ENCODE measurements at places on chromosomes 6 and 20. TPM values are rescaled to one million over a fixed set of nuclear protein-coding genes. Genes with fewer than 3 reads are reported as not detected.

DNA sequence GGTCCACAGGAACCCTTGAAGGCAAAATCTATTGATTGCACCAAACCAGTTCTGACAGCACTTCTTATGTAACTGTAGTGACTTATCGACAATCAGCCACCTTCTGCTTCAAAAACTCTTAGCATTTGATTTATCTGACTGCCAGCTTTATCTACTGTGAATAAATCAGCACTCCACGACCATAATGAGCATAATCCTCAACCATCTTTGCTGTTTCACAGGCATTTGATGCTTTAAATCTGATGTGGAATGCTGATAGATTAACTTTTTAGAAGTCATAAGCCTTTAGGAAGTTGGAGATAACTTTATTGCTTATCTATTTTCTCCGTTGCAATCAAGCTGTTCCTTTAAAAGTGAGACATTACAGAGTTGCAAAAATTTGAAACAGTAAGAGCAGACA, 101.5 kb upstream of the PTCHD4 start:
- DNase-seq = no peak

DNA sequence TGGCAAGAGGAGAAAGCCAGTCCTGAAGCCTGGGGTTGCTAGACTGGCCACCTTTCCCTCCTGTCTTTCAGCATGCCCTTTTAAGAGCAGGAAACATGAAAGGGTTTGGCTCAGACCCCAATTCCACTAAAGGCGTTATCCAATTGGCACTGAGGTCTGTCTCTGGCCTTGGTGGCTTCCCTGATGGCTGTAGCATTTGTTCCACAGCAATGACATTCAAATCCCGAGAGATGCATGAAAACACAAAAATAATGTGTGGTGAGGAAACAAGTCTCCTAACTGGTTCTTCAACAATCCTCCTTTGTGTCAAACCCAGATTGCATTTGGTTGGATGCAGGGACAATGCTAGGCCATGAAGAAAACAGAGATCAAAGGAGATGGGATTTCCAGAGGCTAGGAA, 56.5 kb upstream of the ADTRP start:
- no peak for DNase-seq

DNA sequence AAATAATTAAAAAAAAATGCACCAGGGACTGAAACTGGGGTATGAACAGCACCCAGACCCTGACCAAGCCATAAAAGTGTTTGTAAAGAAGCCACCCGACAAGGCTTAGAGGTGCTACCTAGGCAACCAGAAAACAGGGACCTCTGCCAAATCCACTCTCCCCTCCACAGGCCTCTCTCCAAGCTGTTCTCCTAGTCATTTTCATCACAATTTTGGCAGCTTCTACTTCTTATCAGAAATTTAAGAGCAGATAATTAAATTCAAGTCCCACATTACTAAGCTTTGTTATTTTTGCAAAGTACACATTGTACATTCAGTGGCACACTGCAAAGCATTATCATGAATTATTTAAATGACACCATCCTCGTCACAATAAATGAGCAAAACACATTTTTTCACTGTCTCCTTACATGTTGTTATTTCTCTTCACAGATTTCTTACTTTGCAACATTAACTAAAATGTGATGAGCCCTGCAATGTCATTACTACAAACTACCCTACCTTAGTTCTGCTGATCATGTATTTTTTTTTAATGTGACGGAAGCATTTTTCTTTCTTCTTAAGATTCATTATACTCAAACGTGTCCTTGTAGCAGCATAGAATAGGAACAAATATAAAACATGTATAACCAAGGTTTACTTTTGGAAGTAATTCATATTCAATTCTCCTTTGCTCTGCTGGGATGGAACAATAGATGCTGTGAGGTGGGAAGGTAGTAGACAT, 38.1 kb downstream of the ECT2L start:
- no peak for DNase-seq

- no peak for DNase-seq
Measured at GRCh38 chr20:51318058-51318949, 224.2 kb downstream of the NFATC2 start.

The CST7 gene
- not detected for polyA plus RNA-seq

The VSTM2L gene
- 0.50 TPM for polyA plus RNA-seq

- no peak for DNase-seq
Measured at GRCh38 chr6:138945354-138945753, 42.7 kb downstream of the REPS1 start.

DNA sequence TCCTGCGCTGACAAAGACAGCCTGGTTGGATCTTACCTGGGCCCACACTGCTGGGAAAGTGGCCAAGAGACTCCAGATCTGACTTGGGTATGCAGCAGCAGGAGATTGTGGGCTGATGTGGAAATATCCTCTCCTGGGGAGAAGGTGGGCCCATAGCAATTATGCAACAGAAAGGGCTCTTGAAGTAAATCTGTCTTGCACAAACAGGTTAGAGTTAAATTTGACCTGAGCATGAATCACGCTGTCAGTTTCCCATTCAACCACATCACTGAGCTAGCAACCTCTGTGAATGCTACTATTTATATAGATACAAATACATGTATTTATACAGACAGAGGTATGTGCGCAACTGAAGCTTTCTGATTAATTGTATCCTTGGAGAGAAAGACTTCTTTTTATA, 28.3 kb upstream of the PDYN start:
- no peak for DNase-seq

DNA sequence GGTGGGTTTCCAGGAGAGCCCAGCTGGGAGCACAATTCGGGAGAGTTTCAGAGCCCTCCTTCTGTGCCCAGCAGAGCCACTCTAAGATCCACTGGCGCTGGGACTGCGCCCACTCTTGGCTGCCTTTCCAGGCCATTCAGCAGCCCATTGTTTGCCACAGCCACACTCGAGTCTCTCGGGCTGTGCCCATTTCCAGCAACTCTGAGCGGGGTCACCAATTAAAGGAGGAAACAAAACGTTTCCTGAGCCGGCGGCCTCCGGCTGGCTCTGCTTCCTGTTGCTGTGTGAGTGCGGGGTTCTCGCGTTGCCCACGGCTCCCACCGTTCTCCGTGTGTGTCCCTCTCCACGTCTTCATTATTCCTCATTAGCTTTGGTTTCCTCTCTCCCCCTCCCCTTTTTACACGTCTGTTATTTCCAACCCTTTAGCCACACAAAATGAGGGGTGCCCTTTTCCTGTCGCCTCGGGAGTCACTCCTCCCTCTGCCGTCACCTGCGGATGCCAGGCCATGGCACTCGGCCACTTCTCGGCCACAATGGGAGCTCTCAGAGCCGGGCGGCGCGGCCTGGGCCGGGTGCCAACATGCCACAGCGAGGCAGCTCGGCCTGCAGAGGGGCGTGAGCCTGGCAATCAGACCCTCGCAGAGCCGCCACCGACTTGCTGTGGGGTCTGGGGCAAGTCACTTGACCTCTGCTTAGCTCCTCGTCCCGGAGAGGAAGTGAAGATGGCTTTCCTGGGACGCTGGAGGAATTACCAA, 94.3 kb upstream of the NKX2-2 start:
- DNase-seq = no peak

GRCh38 chr6:63537201-63537958, 34.9 kb upstream of the LOC128125822 start:
- DNase-seq = no peak

The WFDC5 gene
- polyA plus RNA-seq = not detected

- no peak for DNase-seq
Measured at GRCh38 chr20:32655903-32656512, 17.7 kb downstream of the C20orf203 start.

DNA sequence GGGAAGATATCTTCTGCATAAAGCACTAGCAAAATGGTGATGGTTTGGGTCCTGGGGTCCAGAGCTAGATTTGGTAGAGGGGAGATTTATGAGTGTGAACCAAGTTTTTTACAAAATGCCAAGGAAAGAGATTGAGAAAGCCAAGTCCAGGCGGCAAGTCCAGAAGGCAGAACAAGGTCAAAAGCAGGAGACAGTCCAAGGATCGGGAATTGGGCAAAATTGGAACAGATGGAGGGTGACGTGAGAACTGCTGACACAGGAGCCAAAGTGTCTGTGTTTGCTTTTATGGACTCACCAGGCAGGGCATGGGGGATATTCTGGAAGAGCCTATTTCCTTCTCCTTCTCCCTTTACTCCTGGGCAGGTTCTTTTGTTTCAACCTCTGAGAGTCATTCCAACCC, 4.1 kb downstream of the NHLRC1 start:
- DNase-seq = no peak

The IRF4 gene
- polyA plus RNA-seq = not detected

DNA sequence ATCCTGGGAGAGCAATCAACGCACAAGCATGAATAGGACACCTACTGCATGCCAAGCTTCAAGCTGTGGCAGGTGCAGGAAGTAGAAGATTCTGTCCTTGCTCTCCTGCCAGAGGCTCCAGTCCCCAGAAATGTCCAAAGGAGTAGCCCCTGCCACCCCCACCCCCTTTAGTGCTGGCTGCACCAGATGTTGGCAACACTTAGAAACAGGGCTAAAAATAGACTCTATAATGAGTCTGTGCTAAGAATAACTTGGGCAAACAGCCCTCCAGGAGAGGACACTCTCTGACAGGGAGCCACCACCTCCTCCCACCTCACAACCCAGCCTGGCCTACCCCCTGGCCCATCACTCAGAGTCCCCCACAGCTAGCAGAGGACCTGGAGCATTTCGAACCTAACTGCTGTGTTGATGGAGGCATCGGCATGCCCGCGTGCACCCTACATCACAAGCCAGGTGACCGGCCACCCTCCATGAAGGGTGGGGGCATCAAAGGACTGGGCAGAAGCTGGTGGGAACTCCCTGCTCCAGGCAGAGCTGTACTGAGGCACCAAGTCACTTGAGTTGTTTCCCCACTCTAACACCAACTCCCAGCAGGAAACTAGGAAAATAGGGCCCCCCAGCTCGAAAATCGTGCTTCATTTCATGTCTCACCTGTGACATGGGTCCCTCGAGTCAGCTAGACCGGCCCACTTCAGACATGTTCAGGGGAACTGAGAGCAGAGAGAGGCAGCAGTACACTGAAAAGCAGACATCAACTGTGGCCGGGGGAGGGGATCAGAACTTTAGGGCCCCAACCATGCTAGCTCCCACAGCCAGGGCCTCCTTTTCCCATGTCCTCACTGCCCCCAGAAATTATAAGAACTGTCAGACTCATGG, 18.7 kb downstream of the TFEB start:
- DNase-seq = no peak

- DNase-seq = no peak
Measured at GRCh38 chr6:109524129-109524528, 41.1 kb upstream of the ZBTB24 start.

DNA sequence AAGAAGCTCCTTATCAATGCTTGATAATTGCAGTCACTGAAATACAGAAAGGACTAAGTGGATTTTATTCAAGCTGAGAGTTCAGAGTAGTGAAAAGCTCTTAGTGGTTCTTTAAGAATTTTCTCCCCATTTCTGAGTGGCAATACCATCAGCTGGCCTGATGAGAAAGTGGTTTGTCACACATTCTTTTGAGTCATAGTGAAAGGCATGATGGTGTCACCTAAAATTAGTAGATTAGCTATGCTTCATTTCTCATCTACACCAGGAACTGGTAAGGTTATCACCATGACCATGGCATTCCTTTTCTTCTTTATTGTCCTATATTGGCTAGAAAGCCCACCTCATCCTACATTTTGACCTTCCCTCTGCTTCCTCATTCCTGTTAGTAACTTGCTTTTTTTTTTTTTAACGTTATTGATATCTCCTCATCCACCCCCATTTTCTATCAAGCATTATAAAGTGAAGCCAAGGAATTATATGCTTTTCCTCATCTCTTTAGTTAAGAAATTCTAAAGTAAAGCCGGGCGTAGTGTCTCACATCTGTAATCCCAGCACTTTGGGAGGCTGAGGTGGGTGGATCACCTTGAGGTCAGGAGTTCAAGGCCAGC, 67.4 kb upstream of the LOC128125822 start:
- DNase-seq = no peak

The CDKN1A gene
- polyA plus RNA-seq = 830 TPM

The GTPBP2 gene
- polyA plus RNA-seq = 60.8 TPM

The HLA-E gene
- polyA plus RNA-seq = 127 TPM

- DNase-seq = no peak
Measured at GRCh38 chr6:81801489-81801888, 49.0 kb upstream of the TENT5A start.

The PTGIS gene
- 8.1 TPM for polyA plus RNA-seq

DNA sequence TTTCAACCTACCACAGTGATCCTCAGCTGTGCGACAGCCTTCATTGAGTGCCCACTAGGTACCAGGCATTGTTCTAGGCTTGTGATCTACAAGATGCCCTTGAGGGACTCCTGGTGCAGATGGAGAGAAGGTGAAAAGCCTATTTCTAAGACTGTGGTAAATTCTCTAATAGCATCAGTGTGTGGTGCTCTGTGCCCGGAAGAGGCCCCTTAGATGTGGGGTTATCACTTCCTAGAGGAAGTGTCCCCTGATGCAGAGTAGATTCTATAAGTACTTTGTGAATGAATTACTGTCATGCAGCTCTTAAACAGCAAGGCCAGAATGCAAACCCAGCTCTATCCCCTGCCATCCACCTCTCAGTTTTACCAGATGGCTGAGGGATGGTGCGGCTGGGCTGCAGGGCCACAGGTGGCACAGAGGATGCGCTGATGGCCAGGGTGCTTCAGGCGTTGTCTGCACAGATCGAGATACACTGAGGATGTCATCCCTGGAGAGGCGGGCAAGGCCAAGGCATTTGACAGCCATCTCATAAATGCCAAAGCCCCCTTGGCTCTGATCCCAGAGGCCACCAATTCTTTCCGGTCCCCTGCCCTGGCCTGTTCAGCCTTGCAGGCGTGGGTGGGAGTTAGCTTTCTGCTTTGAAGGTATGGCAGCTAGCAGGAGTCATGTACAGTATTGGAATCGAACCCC, 96.7 kb downstream of the TOX2 start:
- DNase-seq = no peak

The SULF2 gene
- polyA plus RNA-seq = 1.5 TPM

DNA sequence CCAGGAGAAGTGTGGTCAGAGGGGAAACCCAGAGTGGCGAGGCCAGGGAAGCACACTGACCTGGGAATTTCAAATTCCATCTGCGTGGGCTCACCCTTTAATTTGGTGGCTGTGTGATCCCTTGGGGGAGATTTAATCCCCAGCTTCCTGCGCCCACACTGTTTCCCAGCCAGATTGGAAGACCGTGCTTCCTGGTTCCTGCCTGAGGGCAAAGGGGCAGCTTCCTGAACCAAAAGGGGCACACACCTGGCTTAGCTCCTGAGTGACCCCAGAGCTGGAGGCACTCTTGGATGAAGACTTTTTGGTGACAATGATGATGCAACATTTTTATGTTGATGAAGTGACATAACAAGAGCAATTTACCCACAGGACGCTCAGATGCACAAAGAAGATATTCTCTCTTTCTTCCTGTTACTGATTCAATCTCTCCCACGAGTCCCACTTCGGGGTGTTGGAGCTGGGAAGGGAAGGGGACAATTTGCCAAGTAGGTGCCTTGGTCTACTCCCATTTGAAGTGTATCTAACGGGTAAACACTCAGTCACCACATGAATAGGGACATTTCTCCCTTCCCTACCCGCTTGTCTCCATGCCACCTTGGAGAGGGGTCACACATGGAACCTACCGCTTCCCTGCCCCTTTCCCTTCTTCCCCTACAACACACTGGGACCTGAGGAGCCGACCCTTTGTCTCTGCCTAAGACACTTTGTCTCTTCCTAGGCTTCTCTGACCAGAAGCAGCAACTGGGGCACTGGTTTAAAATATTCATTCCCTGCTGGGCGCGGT, 28.6 kb upstream of the CDKN1A start:
- no peak for DNase-seq

- DNase-seq = no peak
Measured at GRCh38 chr6:144725736-144726522, 440.8 kb downstream of the UTRN start.

The CLPSL1 gene
- polyA plus RNA-seq = not detected

The NKAPL gene
- 0.52 TPM for polyA plus RNA-seq

The TREM1 gene
- polyA plus RNA-seq = not detected

The EYA2 gene
- 5.1 TPM for polyA plus RNA-seq

- DNase-seq = no peak
Measured at GRCh38 chr6:170448317-170448716, 104.8 kb downstream of the PSMB1 start.

- DNase-seq = no peak
Measured at GRCh38 chr6:3616565-3617176, 134.8 kb downstream of the PXDC1 start.

Measured in AG04450 (cell line).